NCI-H1417 treated with DMSO at 0.1 percent for 48 hours (cell line): ENCODE measurements at places on chromosomes 12 and 14.

DNA sequence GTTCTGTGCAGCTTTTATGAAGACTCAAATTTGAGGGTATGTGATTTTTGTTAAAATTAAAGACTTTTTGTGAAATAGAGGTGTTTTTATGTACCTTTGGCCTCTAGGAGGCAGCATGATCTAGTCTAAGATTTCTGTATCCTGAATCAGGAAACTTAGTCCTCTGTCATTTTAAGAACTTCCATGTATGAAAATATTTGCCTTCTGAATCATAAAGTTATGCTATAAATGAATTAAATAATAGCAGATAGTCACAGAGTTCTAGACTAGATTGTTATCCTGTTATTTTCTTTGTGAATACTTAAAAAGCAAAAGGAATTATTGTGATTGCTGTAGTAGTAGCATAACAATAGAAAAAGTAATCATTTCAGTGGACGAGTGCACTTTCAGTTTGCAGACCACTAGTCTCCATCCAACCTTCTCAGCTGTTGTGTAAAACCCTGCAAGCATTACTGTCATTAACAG lies 56.3 kb downstream of the FGD4 start:
- no peak for DNase-seq

GRCh38 chr14:37598747-37599506 lies 3.5 kb downstream of the TTC6 start:
- DNase-seq = no peak

GRCh38 chr14:80055667-80056496 lies 155.4 kb downstream of the DIO2 start:
- DNase-seq = peak; percentile 26

GRCh38 chr14:71659159-71659558 lies 273.1 kb upstream of the RGS6 start:
- DNase-seq = no peak

- DNase-seq = no peak
Measured at GRCh38 chr14:99872786-99873440, 79.7 kb downstream of the EML1 start.

- no peak for DNase-seq
Measured at GRCh38 chr12:95431120-95431519, 42.8 kb upstream of the METAP2 start.

GRCh38 chr14:101028971-101029667 lies 125.6 kb upstream of the RTL1 start:
- DNase-seq = no peak

DNA sequence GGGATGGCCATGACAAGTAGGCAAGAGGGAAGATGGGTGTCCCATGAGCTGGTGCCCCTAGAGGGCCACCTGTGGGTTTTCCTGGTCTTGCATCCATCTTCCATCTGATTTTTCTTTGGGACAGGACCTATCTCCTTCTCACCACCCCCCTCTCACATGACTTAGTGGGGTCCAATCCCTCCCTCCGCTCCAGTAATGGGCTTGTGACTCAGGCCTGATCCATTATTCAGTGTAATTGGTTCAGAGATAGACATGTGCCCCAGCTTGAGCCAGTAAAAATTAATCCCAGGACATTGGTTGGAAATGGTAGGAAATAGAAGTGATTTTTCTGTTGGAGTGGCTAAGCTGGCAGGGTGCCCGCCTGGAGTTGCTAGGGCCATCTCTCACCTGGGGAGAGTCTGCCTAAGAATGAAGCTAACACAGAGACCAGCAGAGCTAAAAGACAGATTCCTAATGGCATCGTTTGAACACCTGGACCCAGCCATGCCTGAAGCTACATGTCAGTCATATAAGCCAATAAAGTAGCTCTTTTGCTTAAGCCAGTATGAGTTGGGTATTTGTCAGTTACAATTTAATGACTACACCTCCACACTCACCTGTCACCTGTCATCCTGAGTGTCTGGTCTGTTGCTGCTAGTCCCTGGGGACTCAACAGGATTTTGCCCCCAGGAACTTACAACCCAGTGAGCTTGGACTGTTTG lies 14.7 kb downstream of the RASAL1 start:
- no peak for DNase-seq

GRCh38 chr14:50744231-50744630 lies 76.1 kb upstream of the SAV1 start:
- DNase-seq = no peak

GRCh38 chr14:72638021-72638420 lies 255.9 kb downstream of the DPF3 start:
- DNase-seq = no peak

DNA sequence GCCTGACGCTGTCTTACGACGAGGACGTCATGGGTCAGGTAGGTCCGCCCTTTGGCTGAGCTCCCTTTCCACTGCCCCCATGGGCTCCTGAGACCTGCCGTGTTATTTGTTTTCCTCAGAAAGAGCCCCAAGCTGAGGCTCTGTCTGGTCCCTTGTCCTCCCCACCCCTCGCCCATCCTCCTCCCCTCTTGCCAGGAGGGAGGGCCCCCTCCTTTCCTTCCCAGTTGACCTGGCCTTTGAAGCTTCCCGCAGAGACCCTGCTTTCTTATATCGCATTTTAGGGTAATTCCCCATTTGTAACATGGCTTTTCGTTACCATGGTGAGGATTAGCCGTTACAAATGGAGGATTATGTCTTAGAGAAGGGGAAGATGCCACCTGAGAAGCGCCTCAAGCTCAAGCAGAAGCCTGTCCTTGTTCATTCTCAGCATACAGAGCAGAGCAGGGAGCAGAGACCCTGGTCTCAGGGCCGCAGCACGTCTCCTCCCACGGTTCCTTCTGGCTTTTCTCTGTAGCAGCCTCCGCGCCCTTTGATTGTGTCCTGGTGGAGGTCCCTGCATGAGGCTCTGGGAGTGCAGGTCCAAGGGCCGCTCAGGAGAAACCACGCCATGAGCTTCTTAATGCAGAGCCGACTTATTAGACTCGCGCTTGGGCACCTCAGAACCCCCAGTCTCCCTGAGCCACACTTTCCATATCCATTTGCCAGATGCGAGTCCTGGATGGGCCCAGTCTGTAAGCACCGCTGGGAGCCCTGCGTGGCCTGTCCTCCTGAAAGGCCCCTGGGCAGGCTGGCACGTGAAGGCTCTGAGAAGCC lies 47.2 kb downstream of the UBE3B start:
- no peak for DNase-seq

GRCh38 chr14:90458536-90458935 lies 61.7 kb downstream of the CALM1 start:
- no peak for DNase-seq

GRCh38 chr14:65594153-65594881 lies 181.8 kb downstream of the FUT8 start:
- DNase-seq = no peak

- no peak for DNase-seq
Measured at GRCh38 chr14:59245809-59246295, 57.4 kb downstream of the DAAM1 start.

- DNase-seq = no peak
Measured at GRCh38 chr14:72616294-72616693, 277.6 kb downstream of the DPF3 start.

DNA sequence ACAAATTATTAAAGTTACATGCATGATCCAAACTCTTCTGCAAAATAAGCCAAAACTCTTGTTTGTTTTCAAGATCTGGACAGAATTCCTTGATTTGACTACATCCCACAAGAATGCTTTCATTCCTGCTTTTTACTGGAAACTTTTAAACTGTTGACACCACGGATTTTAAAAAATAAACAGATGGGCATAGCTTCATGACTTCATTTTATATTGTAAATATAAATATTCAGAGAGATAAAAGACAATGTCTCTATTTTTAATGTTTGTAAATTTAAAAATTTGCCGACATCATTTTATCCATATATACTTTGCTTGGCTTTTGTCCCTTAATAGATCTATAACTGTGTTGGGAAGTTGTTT lies 134.3 kb upstream of the DCN start:
- no peak for DNase-seq

DNA sequence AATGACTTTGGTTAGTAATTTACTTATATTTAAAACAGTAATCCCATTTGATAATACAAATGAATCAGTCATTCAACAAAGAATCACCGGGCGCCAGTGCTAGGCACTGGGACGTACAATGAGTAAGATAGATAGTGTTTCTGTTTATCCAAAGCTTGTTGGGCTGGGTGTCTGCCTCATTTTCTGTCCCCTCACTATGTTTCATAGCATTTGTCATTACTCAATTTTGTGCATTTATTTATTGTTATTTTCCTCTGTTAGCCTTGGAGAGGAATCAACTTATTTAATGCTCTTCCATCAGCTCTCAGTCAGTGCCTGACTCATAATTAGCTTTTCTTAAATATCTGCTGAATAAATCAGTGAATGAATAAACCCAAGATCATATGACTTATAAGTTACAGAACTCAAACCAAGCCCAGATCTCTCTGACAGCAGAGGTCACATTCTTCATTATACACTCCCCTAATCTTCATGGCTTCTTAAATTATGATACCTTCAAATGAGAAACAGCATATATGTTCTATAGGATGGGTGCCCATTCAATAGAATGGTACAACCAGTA lies 86.2 kb downstream of the TSPAN8 start:
- no peak for DNase-seq

GRCh38 chr14:28760431-28760996 lies 6.1 kb upstream of the FOXG1 start:
- no peak for DNase-seq

DNA sequence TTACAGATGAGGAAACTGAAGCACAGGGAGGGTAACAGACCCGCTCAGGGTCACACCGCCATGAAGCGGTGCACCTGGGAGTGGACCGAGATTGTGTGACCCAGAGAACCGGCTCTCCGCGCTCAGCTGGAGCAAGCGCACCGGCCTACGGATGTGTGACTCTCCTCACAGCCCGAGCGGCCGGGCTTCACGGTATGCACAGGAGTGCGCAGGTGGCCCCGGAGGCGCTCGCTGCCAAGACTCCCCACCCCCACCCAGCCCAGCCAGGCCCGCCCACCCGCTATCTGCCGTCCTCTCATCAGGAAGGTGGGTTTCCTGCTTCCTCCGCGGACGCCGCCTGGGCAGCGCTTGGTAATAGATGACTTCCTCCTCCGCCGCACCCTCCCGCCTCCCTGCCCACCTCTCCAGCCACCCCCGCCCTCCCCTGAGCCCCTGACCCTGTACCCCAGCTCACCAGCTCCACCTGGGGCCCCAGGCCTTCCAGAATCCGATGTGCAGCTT lies 110.7 kb downstream of the NCOR2 start:
- no peak for DNase-seq

DNA sequence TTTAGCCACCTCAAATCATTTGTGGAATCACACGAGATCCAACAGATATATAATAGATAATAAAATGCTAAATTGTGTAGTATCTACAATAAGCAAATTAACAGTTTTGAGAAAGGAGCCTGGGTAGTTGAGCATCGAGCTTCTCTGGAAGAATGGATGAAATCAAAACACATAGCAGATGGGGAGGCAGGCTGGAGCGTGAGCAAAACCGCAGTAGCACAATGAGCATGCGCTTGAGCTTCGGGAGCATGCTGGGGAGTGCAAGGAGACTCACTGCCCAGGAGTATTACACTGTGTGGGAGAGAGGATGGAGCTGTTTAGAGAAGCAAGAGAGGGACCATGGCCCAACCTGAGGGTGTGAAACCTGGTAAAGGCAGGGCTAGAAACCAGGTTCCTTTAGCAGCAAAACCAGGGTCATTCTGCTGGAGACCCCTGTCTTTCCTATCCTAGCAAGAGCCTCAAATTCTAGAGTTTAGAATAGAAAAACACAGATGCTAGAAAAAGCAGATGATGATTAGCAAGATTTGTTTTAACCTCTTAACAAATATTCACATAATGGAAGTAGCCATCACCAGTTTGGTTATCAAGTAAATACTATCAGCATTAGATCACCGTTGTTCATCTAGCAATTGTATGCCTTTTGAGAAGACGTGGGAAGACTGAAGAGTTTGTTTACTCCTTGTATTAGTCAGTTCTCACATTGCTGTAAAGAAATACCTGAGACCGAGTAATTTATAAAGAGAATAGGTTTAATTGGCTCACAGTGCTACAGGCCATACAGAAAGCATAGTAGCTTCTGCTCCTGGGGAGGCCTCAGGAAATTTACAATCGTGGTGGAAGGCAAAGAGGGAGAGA lies 484.8 kb downstream of the EGLN3 start:
- DNase-seq = no peak

DNA sequence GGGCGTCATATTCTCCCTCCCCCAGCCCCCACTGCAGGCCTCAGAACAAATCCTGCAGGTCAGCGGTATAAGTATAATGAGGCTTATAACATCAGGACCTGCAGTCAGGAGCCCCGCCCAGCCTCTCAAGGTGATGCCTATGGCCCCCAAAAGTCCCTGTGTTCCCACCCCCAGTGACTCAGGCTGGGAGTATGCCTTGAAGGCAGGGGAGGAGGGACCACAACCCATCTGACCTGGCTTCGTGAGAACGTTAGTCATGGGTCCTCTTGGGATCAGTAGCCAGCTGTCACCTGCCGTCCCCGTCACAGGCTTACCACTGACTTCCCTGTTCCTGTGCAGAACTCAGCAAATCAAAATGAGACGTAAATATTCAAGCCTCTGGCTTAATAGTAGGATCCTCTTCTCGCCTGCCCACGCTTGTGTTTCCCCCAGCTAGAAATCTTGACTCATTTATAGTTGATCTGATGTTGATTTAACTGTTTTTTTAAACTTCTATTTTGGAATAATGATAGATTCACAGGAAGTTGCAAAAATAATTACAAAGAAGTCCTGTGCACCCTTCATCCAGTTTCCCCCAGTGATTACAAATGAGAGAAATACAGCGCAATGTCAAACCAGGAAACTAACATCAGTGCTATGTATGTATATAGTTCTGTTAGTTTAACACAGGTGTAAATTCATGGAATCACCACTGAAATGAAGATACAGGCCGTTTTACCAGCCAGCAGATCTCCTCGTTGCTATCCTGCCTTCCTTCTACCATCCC lies 107.5 kb downstream of the ADGRD1 start:
- DNase-seq = no peak
